ENCODE measurements at places on chromosomes 5 and 9. TPM values are rescaled to one million over a fixed set of nuclear protein-coding genes. Genes with fewer than 3 reads are reported as not detected.

Gene ZDHHC11
- 24.5 TPM for total RNA-seq

Gene C9orf50
- total RNA-seq = not detected

- peaks cover 79% of the 10 kb centered on the region for H3K4me1 ChIP-seq
- H3K4me3 ChIP-seq = peak overlapping the region; percentile 96
- no peaks in the 10 kb centered on the region for H3K27me3 ChIP-seq
- peaks cover under 1% of the 10 kb centered on the region for H3K36me3 ChIP-seq
Measured at GRCh38 chr5:177301503-177302165, 1.9 kb downstream of the RAB24 start.

GRCh38 chr9:35490155-35490909 is 421 bp downstream of the RUSC2 start:
- no peaks in the 10 kb centered on the region for H3K27me3 ChIP-seq
- peak overlapping the region; percentile 87 for H3K4me3 ChIP-seq
- no peaks in the 10 kb centered on the region for H3K36me3 ChIP-seq
- H3K27ac ChIP-seq = peak overlapping the region; percentile 56
- peaks cover 29% of the 10 kb centered on the region for H3K4me1 ChIP-seq

GRCh38 chr5:148107608-148108007 is 43.8 kb downstream of the SPINK5 start:
- H3K27ac ChIP-seq = no peak overlapping the region
- DNase-seq = no peak
- no peaks in the 10 kb centered on the region for H3K4me1 ChIP-seq
- H3K4me3 ChIP-seq = no peak overlapping the region

Measured in natural killer cell treated with Interleukin-12 subunit alpha and Interleukin-12 subunit beta and Interleukin-15 and Interleukin-18, amount 100 ng/mL, for 72 hours (primary cell).